AG04449 (cell line): ENCODE measurements at places on chromosomes 3 and 15.

DNA sequence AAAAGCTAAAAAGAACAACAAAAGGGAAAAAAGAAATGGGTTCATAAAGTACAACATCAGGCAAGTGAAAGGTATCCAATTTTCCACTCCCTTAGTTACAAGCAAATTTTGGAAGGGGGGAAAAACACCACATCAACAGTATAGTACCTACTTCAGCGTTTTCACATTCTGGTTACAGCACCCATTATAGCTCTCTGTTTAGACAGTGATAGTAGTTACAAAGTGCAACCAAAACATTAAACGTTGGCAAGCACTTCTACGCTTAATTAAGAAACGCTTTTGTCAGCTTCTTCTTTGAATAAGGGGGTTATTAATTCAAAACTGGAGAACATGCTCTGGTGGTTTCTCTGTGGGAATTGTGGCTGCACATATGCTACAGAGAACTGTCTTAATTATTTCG, 180.2 kb downstream of the VPS13C start:
- DNase-seq, result no peak

DNA sequence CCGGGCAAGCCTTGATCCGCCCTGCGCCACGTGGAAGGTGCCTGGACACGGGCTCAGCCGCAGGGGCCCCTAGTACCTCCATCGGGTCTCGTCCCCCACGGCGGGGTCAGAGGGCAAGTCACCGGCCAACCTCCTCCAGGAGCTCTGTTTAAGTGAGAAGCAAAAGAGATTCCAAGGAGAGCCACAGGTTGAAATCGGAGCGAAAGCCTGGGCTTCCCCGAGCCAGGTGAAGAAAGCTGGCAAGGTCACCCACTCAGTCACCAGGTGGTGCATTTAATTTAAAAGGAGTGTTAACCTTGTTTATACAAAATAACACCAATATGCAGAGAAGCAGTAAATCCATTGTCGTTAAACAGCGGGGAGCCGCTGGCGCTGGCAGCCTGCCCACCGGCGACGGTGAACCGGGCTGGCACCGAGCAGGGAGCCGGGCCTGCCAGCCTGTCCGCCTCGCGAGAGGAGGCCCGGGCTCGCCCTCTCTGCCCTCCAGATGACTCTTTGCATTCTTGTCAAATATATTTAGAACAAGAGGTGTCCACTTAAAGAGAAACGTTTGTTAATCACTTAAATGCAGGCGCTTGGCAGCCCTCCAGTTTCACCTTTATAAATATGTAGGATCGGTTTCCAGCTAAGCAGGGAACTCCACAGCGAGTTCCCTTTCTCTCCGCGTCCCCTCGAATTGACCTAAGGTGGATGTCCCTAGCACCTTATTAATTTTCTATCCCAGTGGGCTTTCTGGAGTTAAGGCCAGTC, 277.3 kb upstream of the NR2F2 start:
- no peak for DNase-seq

DNA sequence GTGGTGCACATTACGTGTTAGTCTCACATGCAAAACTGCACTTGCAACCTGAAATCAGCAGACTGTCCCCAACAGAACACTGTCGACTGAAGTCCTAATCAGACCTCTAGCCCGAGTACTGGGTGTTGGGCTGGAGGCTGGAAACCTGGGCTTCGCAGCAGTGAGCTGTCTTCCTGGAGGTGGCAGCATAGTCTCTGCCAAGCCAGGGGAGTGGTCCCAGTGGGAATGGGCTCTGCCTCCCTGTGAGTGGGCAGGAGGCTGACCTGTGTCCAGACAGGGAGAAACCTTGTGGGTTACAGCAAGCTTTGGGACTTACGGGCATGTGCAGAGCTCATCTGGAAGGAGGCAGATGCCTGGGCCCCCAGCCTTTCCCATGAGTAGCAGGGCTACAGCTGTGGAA, 38.2 kb upstream of the MYZAP start:
- DNase-seq, result no peak

- no peak for DNase-seq
Measured at GRCh38 chr3:34889641-34890040, 749.7 kb upstream of the ARPP21 start.

- DNase-seq, result no peak
Measured at GRCh38 chr3:66572938-66573710, 72.3 kb upstream of the LRIG1 start.

DNA sequence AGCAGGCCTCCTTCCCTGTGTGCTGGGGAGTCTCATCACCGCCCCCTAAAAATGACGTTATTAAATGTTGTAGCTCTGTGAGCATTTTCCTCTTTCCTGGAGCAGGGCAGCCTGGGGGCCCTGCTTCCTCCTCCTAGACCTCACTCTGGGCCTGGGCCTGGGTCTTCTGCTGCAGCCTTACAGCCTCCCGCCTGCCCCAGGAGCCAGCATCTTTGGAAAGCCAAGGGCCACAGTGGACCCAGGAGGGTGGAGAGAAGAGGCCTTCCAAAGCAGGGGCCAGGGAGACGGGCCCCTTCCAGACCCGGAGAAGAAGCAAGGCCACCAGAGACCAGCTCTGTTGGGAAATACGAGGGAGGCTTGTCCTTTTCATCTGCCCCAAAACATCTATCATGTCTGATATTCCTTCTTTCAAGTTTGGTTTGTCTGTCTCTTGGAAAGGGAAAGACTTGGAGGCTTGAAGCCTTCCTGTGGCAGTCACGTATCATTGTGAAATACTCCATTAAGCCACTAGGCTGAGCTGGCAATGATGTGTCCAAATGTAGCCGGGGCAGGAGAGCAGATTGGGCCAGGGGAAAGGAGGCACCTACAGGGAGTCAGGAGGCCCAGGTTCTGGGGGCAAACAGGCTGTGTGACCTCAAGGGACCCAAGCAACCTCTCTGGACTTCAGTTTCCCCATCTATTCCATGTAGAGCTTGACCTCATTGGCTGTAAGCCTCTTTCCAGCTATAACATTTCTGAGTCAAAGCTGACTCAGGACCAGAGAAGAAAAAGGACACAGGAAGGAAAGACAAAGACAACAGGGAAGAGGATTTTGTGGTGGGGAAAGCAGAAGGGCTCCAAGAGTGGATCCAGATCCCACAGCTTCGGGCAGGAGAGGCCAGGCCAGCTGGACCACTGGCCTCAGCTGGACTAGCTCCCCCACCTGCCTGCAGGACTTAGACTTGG, 31.1 kb downstream of the CYP11A1 start:
- no peak for DNase-seq

DNA sequence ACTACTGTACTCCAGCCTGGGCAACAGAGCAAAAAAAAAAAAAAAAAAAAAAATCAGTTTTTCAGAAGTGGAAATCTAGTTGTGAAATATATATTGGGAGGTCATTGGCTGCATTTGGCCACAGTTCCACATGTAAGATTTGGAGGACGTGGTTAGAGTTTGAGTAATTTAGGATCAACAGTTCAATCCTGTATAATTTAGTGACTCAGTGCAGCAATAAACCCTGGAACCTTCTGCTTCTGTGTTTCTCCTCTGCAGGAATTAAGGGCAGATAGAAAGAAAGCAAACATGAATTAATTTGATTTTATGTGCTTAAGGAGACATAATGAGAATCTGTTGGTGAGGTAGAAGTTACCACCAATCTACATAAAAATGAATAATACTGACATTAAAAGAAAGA, 347.0 kb downstream of the PTPRG start:
- no peak for DNase-seq

DNA sequence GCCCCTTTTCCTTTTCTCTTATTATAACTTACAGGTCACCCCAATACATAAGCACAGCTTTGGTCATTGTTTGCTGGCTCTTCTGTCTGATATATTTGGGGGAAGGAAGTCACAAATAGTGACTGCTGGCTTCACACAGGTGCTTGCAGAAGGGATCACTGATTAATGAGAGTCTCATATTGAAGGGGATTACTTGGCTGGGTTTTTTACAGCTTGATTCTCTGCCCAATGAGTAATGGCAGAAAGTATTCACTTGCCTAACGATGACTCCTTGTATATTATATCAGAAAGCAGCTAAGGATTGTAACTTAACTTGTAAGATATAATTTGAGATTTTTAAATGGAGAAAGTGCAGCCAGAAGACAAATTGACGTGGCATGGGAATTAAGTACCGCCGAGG, 119.3 kb upstream of the PFN2 start:
- DNase-seq, result no peak

DNA sequence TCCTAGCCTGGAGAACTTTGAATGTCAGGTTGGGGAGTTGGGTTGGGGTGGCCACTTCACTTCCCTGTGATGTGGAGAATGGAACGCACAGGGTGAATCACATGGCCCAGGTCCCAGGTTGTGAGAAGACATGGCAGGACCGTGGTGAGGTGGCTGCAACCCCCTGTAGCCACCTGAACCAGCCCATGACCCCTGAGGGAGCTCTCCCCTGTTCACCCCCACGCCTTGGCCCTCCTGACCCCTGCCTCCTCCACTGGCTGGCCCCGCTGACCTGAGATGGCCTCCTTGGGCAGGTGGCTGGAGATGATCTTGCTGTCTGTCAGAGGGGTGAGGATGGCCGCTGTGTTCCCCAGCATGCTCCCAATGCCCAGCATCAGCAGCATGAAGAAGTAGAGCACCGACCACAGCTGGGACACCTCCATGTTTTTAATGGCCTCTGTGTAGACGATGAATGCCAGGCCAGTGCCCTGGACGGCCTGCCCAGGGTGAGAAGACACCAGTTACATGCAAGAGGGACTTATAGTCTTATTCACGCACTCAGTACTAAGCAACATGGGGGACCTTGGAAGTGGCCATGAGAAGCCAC, 31.0 kb downstream of the SLC6A20 start:
- no peak for DNase-seq

DNA sequence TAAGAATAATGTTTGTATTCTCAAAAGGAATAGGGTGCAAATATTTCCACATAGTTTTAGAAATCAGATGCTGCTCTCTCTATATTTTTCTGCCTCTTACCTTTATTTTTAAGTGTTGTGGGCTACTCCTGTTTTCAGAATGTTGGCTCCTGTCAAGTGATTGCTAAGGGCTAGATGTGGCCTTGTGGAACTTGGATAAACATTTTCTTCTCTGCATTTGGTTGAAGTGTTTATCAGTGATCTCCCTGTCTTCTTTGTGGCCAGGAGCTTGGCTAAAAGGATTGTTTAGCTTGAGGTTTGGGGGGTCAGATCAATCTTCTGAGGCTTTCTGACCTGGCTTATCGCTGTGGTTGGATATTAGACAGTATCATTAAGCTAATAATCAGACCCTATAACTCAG, 112.6 kb downstream of the TCF12 start:
- DNase-seq, result no peak

- no peak for DNase-seq
Measured at GRCh38 chr3:130379274-130379673, 33.8 kb downstream of the COL6A5 start.

DNA sequence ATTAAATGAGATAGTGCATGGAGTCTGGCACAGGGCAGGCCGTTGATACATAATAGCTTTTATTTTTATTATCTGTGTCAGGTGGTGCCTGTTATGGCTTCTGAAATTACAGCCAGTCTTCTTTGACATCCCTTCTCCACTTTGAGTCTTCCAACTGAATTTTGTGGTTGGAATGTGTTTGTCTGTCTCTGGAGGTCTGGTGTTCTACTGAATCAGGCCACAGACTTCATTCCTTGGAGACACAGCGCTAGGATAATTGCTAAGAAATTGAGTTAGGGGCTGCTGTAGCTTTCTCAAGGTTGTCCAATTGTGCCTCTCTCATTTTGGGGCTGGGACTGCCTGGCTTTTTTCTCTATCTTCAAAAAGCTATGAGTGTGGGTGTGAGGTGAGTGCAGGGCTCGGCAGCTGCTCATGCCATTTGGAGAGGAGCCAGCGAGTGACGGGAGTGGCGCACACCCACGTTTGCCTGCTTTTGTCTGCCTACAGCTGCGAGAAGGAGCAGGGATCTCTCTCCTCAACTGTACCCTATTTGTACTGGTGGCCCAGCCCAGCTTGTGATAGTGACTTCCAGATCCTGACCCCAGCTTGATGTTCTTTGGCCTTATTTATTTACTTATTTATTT, 49.8 kb upstream of the SYN2 start:
- DNase-seq, result no peak

DNA sequence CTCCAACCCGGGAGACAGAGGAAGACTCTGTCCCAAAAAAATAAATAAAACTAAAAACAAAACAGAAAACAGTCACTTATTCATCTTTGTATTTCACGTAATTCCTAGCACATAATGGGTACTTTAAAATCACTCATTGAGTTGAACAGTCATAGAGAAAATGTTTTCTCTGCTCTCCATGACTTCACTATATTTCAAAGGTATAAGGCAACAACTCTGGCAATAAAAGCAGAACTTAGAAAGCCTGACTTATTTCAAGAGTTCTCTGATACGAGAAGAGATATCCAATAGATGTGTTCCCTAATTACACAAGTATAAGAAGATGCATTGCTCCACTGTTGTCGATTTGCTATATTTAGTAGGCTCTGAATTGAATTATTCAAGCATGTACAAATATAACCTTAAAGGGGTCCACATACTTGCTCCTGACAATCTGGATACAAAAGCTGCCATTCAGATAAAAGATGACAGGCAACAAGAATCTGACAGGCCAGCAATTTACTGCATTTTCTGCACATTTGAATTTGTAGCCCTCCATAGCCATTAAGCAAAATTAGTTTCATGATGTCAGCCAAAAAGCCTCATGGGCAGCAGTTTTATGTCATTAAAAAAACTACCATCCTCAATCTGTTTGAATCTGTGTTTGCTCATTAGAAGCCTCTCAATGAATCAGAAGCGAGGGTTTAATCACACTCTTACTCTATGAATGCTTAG, 47.9 kb downstream of the PEAK1 start:
- no peak for DNase-seq

DNA sequence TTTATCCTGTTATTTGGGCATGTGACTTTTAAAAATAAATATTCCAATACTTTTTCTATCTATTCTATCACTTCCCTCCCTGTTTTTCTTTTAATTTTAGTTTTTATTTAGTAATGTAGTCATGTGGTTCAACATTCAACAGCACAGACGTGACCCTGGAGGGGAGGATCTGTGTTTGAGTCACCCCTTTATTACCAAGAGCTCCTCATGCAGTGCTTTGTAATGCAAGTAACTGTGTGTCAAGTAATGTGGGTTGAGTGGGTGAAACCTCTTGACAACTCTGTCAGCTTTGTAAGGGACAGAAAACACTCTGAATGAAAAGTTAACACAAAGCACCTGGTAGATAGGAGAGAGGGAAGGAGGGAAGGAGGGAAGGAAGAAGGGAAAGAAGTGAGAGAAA, 89.7 kb upstream of the FGF12 start:
- DNase-seq, result peak; percentile 44

- DNase-seq, result no peak
Measured at GRCh38 chr3:119550192-119550910, 9.1 kb downstream of the CD80 start.

DNA sequence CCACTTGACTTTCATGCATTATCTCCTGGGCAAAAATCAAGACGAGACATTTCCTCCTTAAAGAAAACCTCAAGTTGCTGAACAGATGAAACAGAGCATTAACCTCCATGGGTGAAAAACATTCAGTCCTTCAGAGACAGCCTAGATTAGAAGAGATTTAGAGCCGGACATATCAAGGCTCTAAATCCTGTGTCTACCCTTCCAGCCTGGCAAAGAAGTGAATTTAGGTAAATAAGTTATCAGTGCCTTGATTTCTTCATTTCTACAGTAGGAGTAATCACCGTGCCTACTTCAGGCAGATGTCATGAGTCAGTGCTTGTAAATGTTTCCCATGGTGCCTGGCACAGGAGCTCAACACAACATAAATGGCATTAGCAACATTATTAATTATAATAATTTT, 159.3 kb upstream of the PRICKLE2 start:
- DNase-seq, result no peak

- DNase-seq, result no peak
Measured at GRCh38 chr15:90210593-90210992, 9.5 kb downstream of the SEMA4B start.

GRCh38 chr3:134374791-134375581, 739 bp upstream of the AMOTL2 start:
- DNase-seq, result no peak

- DNase-seq, result no peak
Measured at GRCh38 chr3:185912929-185913901, 24.6 kb downstream of the TRA2B start.
